ENCODE measurements at places on chromosomes 13 and 19.

GRCh38 chr19:3027981-3028304 is 1.1 kb downstream of the TLE2 start:
- no peak for DNase-seq

DNA sequence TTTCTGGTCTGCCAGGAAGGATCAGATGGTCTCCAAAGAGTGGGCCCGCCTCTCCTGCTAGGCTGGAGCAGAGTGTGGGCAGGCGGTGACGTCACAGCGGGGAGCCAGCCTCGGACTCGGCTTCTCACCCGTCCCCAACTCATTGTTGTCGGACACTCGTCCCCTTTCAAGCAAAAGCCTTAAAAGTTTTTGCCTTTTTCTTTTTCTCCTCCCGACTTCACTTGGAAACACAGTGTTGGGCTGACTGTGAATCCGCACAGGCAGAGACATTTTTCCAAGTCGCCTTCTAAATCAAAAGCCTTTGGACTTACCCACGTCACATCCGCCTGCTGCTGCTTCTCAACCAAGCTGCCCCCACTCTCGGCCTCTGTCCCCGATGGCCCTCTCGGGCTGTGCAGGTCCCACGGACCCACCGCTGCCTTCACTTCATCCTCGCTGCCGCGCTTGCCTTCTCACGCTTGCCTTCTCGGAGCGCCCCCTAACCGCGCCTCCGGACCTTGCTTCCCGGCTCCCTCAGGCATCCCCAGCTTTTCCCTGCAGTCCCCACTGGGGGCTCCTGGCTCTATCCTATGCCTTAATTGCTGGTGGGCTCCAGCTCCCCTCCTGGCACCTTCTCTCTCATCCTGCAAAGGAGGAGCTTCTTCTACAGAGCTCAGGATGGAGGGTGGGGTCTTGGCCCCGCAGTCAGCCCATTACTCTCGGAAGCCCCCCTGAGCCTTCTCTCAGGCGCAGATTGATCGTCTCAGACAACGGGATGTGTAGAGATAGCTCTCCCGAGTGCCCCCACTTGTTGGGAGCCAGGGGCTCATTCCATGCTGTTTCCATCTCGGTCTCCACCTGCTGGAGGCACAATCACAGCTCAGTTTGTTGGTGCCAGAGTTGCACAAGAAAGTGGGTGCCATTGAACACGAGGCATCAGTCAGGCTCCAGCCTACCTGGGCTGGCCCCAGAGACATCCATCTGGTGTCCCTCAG is 3.9 kb upstream of the ZNF135 start:
- DNase-seq, result no peak

- DNase-seq, result no peak
Measured at GRCh38 chr13:111912453-111912866, 154.5 kb upstream of the SOX1 start.

GRCh38 chr19:51803967-51804366 is 9.0 kb downstream of the FPR3 start:
- no peak for DNase-seq

- DNase-seq, result no peak
Measured at GRCh38 chr13:85520445-85520844, 278.8 kb downstream of the SLITRK6 start.
